Left ventricle myocardium superior (tissue), 1 donor: ENCODE measurements at places on chromosomes 16 and 17.

- no peak for DNase-seq
Observed at GRCh38 chr16:79612207-79612606, 11.7 kb upstream of the MAF start.

DNA sequence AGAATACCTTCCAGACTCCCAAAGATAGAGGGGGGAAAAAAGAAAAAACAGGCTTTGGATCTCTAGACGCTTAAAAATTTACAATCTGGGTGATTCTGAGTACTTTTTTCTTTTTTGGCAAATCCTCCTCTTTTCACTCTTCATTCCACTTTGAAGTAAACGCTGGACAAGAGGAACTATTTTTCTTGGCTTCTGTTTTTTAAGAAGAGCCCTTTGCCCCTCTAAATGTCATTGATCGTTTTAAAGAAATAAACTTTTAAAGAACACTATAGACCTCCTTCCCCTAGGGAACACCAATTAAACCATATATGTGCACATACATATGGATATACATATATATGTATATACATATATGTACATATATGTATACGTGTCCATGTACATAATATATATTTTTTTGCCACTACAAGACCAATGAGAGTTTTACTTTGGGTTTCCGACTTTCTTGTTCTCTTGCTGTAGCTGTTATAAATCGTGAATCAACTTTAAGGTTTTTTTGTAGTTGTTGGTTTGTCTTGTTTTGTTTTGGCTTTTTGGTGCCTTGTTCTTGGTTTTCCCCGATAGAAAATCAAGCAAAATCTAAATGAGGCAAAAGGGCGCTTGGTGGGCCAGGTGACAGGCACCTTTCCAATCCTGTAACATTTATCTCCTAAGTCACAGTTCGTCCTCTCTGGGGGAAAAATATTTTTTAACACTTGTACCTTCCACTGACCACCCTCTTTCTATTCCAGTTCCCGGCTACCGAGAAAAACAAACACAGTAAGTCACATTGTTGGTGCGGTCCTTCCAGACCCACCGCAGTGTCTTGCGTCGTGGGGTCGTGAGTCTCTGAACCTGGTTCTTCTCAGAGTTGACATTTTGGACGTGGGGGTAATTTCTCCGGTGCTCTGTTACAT is 4.4 kb downstream of the FOXF1 start:
- peak; percentile 3 for DNase-seq

DNA sequence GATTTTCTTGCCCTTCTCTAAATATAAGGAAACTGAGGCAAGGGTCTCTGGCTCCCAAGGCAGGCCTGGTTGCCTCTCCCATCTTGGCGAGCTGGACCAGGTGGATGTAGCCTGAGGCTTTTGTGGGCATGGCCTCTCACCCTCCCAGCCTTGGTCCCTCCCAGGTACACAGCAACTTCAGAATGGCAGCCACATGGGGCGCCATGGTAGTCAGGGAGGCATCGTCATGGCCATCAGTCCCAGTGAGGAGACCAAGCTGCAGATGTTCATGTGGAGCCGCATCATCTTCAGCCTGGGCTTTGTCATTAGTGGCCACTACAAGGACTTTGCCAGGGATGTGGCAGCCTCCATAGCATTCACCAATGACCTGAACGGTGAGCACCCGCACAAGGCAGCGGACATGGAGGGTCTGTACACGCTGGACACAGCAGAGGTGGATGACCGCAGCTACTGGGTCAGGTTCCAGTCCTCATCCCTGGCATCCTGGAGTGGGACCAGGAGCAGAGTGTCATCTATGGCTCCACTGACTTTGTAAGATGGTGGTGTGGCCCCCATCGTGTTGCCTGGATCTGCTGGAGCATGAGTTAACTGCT is 165.8 kb upstream of the ZNF267 start:
- DNase-seq, result no peak

DNA sequence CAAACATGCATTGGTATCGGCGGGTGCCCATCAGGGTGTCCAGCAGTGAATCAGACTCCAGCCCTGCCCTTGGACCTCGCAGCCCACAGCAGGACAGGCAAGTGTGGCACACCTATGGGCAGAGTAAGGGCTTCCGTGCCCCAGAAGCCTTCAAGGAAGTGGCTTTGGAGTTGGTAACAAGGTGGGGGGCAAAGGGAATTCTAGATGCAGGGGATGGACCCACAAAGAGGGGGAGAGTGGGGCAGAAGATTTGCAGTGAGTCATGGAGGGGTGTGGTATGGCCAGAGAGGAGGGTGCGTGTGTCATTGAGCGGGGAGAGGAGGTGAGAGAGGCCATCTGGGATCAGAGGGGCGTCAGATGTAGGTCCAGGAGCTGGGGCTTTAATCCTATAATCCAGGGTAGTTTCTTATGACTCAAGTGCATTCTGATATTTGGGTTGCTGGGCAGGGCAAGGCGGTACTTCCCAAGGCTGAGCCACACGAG is 8.5 kb upstream of the SPNS2 start:
- no peak for DNase-seq

DNA sequence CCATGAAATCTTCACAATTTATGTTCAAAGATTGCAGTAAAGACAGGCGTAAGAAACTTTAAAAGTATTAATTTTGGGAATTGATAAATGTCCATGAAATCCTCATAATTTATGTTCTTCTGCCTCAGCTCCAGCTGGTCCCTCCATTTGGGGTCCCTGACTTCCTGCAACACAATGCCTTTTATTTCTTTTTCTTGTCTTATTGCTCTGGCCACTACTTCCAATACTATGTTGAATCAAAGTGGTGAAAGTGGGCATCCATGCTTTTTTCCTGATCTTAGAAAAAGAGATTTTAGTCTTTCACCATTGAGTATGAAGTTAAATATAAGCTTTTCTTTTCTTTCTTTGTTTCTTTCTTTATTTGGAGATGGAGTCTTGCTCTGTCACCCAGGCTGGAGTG is 14.3 kb downstream of the TAT start:
- no peak for DNase-seq

DNA sequence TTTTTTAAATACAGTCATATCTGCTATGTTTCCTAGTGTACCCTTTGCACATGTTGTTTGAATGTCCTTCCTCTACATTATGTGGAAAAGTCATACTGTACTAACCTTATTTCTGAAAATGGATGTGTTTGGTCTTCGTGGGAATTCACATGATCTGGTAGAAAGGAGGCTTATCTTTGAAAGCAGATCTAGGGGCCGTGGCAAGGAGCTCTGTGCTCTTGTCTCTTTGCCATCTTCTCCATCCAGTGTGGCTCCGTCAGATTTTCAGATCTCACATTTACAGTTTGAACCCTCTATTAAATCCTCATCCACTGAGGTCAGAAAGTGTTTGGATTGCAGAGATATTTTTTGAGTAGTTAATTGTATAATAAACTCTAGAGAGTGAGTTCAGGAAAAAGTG is 32.9 kb downstream of the MAP2K4 start:
- DNase-seq, result no peak

DNA sequence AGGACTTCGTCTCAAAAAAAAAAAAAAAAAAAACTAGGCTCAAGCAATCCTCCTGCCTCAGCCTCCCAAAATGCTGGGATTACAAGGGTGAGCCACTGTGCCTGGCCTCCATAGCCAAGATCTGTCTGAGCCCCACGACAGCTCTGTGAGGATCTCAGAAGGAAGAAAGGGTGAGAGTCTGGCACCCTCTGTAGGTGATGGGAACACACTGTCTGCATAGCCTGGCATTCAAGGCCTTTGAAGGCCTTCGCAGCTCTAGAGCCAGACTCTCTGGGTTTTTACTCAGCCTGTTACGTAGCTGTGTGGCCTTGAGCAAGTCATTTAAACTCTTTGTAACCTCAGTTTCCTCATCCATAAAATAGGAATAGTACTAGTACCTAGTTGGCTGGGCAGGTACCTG is 6.3 kb upstream of the XPO6 start:
- no peak for DNase-seq

- no peak for DNase-seq
Observed at GRCh38 chr16:49023050-49023449, 258.6 kb downstream of the CBLN1 start.

DNA sequence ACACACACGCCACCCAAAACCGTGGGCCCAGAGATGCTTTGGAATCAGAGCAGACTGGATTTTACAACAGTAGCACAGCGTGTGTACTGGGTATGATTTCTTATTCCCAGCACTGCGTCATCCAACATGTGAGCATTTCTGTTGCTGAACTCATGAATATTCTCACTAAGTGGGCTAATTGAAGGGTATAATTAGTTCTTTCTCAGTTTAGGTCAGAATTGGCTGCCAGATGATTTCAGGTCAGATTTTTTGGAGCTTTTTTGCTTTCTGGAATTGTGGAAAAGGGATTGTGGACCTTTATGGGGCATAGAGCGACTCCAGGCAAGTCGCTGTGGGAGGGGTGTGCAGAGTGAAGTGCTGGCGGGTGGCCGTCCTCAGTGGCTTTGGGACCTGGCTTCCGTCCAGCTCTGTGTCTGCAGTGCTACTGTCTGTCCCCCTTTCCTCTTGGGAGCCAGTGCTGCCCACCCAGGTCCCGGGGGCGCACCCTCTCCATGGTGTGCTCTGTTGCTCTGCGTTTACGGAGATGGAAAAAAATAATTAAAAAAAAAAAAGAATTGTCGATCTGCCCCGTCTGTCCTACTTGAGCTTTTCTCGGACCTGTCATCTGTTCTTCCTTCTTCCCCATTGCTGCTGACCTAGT is 25.0 kb downstream of the FOXK2 start:
- peak; percentile 77 for DNase-seq

- no peak for DNase-seq
Observed at GRCh38 chr16:54053891-54054820, 232.4 kb downstream of the IRX3 start.

GRCh38 chr16:74226338-74226954 is 70.2 kb upstream of the PSMD7 start:
- DNase-seq, result no peak
